NCI-H1930 (cell line): ENCODE measurements at places on chromosomes 7 and 10.

- DNase-seq, result no peak
These were observed 16.3 kb downstream of the PI4K2A start for GRCh38 chr10:97656777-97657176.

DNA sequence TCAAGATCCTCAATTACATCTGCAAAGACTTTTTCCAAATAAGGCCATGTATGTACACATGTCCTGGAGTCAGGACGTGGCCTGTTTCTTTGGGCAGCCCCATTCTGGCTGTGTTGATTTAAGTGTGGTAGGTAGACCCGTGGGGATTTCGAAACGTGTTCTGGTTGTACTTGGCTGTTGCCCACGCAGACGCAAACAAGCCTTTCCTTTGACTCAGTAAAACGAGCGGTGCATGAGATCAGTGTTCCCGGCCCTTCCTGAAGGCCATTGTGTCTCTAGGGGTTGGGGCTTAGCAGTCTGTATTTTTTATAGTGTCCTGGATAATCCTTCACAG is 64.8 kb upstream of the DNAJB6 start:
- no peak for DNase-seq

DNA sequence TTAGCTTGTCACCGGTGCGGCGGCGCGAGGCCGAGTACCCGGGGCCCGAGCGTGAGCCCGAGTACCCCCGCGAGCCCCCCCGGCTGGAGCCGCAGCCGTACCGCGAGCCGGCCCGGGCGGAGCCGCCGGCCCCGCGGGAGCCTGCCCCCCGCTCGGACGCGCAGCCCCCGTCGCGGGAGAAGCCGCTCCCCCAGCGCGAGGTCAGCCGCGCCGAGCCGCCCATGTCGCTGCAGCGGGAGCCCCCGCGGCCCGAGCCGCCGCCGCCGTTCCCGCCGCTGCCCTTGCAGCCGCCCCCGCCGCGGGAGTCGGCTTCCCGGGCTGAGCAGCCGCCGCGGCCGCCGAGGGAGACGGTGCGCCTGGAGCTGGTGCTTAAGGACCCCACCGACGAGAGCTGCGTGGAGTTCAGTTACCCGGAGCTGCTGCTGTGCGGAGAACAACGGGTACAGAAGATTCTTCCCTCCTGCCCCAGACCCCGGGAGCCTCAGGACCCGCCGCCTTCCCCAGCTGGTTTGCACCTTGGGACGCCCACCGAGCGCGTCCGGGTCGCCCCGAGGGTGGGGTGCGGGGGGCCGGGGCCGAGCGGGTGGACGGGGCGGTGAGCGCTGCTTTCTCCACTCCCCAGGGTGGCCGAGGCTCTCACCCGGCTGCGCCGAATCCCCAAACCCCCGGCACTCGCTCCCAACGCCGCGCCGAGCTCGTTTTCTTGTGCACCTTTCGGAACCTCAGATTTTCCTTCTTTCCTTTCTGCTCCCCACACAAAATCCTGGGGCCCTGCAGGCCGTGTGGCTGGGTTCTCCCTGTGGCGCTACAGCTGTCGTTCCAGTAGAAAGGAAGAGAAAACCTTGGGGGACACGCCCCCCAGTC is 708 bp downstream of the UBN2 start:
- DNase-seq, result no peak

- DNase-seq, result no peak
These were observed 16.0 kb upstream of the LRRC61 start for GRCh38 chr7:150307129-150307528.

GRCh38 chr10:95896071-95896850 is 11.5 kb upstream of the CC2D2B start:
- no peak for DNase-seq

DNA sequence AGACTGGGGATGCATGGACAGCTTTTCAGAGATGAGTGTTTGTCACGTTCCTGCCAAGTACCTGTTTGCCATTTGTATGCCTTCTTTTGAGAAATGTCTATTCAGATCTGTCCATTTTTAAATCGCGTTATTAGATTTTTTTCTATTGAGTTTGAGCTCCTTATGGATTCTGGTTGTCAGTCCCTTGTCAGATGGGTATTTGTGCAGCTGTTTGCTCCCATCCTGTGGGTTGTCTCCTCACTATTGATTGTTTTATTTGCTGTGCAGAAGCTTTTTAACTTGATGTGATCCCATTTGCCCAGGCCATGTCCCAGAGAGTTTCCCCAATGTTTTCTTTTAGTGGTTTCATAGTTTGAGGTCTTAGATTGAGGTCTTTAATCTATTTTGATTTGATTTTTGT is 5.5 kb upstream of the PRKAR1B start:
- no peak for DNase-seq

DNA sequence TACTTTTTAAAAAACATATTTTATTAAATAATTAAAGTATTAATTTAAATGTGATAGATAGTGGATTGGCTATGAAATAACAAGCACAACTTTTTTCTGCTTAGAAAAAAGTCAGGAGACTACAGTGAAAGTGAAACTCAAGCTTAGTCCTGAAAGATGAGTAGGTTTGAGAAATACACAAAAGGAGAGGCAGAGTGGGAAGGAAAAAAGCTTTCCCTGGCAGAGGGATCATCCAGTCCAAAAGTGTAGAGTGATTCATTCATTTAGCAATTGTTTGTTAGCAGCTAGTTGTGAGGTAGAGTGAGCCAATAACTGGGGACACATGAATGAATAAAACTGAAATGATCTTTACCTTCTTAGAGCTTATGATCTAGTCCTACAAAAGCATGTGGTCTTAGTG is 93.5 kb downstream of the FOXP2 start:
- no peak for DNase-seq
